Upper lobe of left lung (tissue), 6 donors: ENCODE measurements at places on chromosomes 4 and X. TPM values are rescaled to one million over a fixed set of nuclear protein-coding genes. Genes with fewer than 3 reads are reported as not detected.

ETDA gene
- not detected for total RNA-seq

SPARCL1 gene
- 306 TPM for total RNA-seq

GYPB gene
- total RNA-seq = not detected

MPP1 gene
- 88.0 TPM for total RNA-seq

ADH1B gene
- 527 TPM for total RNA-seq

SOX3 gene
- not detected for total RNA-seq

LRRC66 gene
- total RNA-seq = not detected

NRK gene
- 0.26 TPM for total RNA-seq

COL25A1 gene
- total RNA-seq = 0.15 TPM

DCAF8L2 gene
- not detected for total RNA-seq

PLK4 gene
- total RNA-seq = 1.3 TPM

OCIAD2 gene
- 27.7 TPM for total RNA-seq

WAS gene
- total RNA-seq = 34.3 TPM

IL1RAPL1 gene
- not detected for total RNA-seq

KANTR gene
- 18.5 TPM for total RNA-seq

RBMXL3 gene
- total RNA-seq = not detected

HERC5 gene
- 18.1 TPM for total RNA-seq

F8A2 gene
- total RNA-seq = 9.4 TPM

BLOC1S4 gene
- 26.8 TPM for total RNA-seq

RGN gene
- total RNA-seq = 13.7 TPM

EDA2R gene
- 2.5 TPM for total RNA-seq

SLITRK4 gene
- 0.63 TPM for total RNA-seq

CC2D2A gene
- 41.9 TPM for total RNA-seq

PDGFRA gene
- 109 TPM for total RNA-seq

TLR1 gene
- total RNA-seq = 41.9 TPM

TMEM131L gene
- total RNA-seq = 28.8 TPM

REST gene
- total RNA-seq = 40.2 TPM
